ENCODE measurements at places on chromosomes 16 and 17.

DNA sequence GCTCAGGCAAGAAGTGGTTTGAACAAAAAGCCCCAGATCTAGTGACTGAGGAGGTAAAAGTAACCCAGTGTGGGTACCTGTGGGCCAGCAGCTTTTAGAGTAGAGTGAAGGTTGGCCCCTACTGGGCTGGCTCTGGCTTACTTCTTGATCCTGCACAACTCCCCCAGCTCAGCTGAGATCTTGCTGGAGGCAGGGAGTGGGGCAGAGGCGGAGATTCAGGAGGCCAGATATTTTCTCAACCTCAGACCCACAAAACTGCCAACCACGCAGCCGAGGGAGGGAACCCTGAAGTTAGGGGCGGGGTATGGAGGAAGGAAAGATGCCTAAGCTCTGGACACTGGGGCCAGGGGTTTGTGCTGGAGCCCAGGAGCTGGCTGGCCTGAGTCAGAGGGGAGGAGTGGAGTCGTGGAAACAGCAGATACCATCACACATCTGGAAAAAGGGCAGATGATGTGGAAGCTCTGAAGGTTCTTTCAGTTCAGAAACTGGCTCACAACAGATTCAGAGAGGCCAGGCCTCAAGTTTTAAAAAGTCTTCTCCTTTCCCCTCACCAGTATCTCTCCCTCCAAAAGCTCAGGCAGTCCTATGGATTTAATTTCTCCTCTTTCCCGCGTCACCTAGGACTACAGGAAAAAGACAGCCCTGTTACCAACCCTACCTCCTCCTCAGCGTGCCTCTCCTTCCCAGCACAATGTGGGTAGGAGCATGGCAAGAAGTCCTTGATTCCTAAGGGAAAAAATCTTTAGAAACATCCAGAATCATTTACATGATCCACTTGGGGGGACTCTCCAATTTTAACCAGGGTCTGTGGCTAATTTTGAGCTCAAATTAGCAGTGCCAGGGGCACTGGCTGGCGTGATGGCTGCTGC, 48.1 kb downstream of the MYO18A start:
- peak; percentile 94 for DNase-seq

GRCh38 chr16:24734382-24734781, 4.9 kb downstream of the TNRC6A start:
- peak; percentile 77 for DNase-seq

- peak; percentile 80 for DNase-seq
These were observed 3.7 kb downstream of the CMTM1 start for GRCh38 chr16:66569827-66570405.

- DNase-seq: no peak
These were observed 65.9 kb downstream of the TUBD1 start for GRCh38 chr17:59826706-59827453.

DNA sequence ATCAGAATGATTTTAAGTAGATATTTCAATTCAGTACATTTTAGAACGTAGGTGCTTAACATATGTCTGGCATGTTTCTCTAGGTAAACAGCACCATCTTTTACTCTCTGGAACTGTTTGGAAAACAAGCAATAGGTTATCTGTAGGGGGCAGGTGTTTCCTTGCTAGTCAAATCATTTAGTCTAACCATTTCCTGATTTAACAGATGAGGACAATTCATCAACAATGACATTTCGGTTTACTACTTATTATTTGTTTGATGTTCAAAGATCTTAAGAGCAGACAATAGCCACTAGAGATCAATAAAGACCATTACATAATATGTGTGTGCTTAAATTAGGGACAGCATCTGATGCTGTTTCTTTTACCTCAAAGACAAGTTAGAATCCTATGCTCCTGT, 173.1 kb downstream of the CEP112 start:
- DNase-seq: no peak

GRCh38 chr17:12229335-12229734, 208.7 kb downstream of the MAP2K4 start:
- no peak for DNase-seq

- DNase-seq: no peak
These were observed 899 bp downstream of the CFAP52 start for GRCh38 chr17:9577373-9577709.

DNA sequence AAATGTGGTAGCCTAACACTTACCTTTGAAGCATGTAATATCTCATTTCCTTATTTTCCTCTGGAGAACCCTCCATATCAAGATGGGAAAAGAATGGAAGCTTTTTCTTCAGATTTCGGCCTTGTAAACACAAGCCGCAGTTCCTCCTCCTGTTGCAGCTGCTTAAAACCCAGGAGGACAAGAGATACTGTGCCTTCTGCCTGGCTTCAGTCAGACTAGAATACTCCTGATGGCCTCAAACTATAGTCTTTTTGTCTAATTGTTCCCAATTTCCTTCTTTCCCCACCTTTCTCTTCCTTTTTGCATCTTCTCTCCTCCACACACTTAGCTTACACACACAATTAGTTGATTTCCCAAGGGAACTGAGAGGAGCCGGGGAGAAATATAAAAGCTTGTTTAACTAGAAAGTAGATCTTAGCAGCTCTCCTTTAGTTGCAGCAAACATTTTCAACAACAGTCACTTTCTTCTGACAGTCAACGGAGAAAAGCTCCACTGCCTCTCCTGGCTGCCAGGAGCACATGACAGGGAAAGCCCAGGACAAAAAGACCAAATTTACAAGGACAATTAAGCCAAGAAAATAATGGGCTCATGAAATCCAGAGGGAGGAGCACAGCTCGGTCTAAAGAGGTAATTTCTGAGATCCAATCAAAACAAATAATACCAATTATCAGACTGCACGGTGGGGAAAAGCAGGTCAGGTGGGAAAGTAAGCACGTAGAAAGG, 76.4 kb upstream of the C17orf78 start:
- no peak for DNase-seq

DNA sequence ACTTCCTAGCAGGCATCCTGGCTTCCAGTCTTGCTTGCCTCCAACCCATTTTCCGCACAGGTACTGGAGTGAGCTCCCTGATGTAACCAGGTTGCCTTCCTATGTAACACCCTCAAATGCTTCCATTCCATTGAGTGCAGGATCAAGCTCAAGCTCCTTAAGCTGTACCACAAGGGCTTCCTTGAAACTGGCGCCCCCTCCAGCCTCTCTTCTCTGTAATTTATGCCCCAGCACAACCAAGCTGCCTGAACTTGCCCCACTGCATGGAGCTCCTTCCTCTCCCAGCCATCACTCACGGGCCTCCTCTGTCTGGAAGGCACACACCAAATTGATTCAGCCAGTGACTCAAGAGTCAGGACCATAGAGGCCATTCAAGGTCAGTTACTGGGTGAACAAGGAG, 234.8 kb upstream of the RPL38 start:
- DNase-seq: no peak

GRCh38 chr17:32266051-32266388, 388 bp downstream of the RHBDL3 start:
- DNase-seq: no peak

DNA sequence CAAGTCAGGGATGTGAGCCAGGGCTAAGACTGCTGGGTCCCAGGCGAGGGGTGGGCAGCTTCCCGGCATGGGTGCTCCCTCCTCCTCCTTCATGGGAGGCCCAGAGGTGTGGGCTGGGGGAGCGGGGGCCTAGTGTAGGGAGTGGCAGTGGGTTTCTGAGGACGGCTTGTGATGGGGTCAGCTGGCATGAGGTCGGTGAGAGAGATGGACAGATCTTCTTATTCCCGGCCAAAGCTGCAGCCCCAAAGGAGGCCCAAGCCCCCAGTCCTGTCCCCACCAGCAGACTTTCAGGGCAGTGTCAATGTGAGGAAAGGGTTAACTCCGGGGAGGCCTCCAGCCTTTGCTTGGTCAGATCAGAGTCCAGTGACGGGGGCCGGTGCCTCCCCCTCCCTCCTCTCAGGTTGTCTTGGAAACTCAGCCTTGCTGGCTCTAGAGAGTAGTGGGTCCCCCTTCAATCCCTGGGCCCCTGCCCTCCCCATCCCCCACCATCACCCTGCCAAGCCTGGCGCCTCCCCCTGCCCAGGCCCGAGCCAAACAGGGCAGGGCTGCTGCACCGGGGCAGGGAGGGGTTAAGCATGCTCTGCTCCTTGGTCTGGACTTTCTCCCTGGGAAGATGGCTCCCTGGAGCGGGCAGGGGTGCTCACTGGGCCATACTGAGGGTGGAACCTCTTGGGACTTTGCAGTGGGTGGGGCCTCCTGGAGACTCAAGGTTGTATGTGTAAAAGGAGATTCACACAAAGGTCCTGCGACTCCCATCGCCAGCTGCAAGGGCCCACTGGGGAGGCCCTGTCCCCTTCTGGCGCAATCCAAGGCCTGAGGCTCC, 12.4 kb downstream of the NAT9 start:
- DNase-seq: no peak

GRCh38 chr16:16928532-16929109, 542.1 kb downstream of the XYLT1 start:
- DNase-seq: no peak

- DNase-seq: no peak
These were observed 34.2 kb upstream of the CRHR1 start for GRCh38 chr17:45749831-45750335.

DNA sequence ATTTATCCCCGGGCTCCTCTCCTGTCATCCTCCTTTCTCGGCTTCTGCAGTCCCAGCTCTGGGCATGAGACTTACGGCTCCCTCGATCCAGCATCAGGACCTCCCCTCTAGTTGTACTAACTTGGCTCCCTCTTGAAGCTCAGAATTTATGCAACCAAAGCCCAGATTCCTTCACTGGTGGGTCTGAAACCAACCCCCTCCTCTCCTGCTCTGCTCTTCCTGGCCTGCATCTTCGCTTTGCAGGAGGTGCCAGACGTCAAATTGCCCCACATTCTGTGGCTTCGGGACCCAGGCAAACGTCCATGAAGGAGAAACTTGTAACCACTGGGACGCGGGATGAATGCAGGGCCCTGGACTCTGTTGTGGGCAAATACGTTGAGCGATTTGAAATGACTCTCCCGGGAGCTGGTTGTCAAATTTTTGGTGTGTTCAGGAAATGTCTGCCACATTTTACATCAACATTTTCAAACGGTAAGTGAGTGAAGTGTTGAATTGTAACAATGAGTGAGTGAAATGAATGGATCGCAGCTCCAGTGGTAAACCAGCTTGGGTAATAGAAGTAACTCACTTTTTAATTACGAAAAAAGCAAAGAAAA, 29.3 kb upstream of the ELAC2 start:
- DNase-seq: no peak

DNA sequence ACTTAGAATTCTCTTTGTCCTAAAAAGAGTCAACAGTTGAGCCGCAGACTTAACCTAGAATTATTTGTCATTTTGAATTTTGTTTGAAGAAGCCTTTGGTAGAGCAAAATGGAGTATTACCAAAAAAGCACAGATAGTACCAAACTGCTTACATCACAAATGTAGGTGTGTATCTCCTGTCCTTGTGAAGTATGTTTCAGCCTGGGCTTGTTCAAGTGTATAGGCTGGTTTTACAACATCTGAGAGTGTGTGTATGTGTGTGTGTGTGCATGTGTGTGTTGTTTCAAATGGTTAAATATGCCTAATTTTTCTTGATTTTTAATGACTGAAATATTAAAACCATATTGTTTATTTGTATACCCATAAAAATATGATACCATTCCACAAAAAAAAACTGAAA, 188.7 kb upstream of the AXIN2 start:
- DNase-seq: no peak

DNA sequence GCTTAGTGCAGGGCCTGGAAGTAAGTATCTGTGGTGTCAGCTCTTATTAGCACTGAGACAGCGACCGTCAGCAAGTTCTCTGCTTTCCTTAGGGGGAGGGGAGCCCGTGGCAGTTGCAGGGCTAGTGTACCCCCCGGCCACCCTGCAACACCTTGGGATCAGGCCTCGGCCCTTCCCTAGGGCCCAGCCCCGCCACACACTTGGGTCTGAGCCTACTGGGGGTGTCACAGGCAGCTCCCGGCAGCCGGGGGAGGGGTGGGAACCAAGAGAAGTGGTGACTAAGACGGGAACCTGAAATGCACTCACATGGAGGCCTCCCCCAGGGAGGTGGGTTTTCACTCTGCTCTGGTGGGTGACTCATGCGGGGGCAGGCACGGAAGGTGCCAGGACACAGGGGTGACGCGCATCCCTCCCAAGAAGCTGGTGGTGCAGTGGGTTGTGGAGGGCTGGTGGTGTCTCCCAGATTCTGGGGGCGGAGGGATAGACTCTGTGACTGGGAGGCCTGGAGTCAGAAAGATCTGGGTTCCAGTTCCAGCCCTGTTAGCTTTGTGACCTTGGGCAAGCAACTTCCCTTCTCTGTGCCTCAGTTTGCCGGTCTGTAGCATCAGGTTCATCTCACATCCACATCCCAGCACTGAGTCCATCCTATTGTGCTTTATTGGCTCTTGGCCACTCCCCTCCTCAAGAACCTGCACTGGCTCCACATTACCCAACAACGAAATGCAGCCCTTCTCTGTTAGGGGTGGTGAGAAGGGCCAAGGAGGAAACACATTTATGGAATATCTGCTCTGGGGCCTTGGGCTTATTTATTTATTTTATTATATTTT, 44.5 kb downstream of the LAT start:
- peak; percentile 58 for DNase-seq

DNA sequence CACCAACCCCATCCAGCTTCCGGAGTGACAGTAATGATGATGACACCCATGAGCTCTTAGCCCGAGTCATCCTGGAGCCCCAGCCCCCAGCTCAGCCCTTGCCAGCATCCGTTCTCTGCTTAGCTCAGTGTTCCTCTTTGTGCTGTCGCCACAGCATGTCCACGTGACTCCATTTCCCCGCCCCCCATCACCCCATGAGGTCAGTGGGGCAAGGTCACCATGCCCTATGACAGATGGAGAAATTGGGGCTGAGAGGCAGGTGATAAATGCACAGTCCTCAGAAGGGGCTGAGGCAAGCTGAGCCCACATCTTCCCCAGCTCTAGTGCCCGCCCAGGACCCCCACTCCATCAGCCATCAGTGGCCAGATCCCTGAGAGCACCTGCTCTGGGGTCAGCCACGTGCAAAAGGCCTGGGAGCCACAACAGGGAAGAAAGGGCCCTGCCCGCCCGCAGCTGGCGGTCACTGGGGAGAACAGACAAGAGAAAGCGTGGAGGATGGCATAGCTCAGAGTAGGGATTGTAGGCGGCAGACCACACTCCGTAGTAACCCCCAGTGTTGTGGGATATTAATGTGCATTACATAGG, 17.1 kb downstream of the ITGB4 start:
- no peak for DNase-seq

- no peak for DNase-seq
These were observed 182.0 kb upstream of the IRX5 start for GRCh38 chr16:54748611-54749190.

DNA sequence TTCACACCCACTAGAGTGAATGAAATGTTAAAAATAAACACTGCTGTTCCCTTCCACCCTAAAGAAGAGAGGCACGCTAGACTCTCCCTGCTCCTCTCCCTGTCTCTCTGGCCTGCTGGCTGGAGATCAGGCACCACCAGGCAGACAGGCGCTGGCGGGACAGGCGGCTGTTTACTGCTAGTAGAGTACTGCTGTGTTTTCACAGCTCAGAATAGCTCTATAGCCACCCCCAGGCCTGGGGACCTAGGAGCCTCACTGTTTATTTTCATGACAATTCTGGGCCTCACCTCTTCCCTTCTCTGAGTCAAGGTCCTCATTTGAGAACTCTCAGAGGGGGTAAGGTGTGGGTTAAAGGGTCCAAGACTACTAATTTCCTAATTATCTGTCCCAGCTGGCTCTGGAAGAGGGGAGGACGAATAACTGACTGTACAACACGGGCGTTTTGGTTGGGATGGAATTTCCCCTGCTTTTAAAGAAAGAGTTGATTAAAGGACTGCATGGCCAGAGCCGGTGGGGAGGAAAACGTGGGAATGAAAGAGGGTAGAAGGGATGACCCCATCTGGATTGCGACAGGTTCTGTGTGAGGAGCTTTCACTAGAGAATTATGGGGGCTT, 9.0 kb upstream of the G6PC1 start:
- DNase-seq: peak; percentile 16

GRCh38 chr17:29140051-29140621, 40.1 kb downstream of the MYO18A start:
- peak; percentile 83 for DNase-seq

- DNase-seq: no peak
These were observed 10.9 kb downstream of the JPT2 start for GRCh38 chr16:1688807-1689560.

All from adipocyte (in vitro differentiated cells).